Epithelial cell of esophagus (primary cell): ENCODE measurements at places on chromosomes 7 and 10.

DNA sequence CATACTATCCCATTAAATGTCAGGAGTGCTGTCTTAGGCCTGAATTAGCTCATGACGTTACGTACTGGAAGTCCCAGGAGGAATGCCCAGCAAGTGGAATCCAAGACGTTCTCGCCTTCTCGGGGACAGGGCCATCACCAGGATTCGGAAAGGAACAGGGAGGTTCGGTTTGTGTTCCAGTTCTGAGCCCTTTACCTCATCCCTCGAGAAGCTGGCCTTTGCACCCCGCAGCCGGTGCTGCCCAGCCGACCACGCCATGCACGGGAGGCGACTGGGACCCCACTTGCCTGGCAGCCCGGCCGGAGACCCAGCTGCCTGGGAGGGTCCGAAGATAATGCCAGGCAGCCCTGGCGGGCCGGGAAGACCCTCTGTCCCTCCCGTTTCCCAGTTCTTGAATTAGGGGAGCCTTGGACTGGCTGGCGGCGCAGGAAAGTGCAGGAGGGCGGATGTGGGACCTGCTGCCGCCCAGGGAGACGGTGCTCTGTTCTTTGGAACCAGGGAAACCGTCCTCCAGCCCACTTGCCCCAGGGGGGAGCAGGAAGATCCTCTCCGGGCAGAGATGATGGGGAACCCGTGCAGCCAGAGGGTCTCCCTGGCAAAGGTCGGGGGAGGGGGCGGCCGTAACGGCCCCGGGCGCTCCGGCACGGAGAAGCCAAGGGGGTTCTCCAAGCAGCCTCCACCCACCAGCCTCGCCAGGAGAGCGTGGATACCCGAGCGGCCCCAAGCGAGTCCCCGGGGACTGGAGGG is 671 bp upstream of the CHST3 start:
- DNase-seq, result no peak

DNA sequence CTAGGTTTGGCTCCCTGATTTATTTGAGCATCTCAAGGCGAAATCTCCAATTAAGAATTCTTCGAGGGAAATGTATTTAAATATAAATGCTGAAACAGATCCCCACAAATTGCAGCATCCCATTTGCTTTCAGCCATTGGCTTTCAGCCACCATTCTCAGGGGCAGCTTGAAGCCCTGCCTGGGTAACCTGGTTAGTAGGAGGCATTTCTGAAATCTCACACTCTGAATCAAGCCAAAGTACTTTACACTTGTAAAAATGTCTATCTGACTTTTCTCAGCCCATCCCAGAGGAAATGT is 49.1 kb downstream of the GCC1 start:
- DNase-seq, result no peak

DNA sequence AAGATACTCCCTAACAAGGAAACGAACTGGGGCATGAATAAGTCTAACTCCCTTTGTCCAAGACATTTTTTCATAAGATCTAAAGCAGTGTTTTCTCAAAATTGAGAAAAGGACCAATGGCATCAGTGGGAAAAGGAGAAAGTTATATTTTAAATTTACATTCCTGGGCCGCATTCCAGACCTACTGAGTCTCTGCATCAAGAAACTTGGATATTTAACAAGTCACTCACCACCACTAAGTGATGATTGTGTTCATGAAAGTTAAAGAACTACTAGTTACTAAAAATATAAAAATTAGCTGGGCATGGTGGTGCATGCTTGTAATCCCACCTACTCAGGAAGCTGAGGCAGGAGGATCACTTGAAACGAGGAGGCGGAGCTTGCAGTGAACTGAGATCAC is 149.6 kb upstream of the MEOX2 start:
- DNase-seq, result no peak

- no peak for DNase-seq
These were observed 25.3 kb upstream of the PWWP2B start for GRCh38 chr10:132371641-132372081.

- DNase-seq, result no peak
These were observed 165.3 kb downstream of the TRIL start for GRCh38 chr7:28792858-28793257.

GRCh38 chr10:60565492-60565891 is 175.8 kb upstream of the ANK3 start:
- DNase-seq, result no peak

GRCh38 chr10:78572565-78572964 is 496.2 kb upstream of the ZMIZ1 start:
- DNase-seq, result no peak

GRCh38 chr7:131068604-131069021 is 259.1 kb upstream of the MKLN1 start:
- no peak for DNase-seq

- no peak for DNase-seq
These were observed 51.5 kb downstream of the CRPPA start for GRCh38 chr7:16369855-16370254.

GRCh38 chr10:88456730-88457129 is 126.4 kb downstream of the RNLS start:
- no peak for DNase-seq

GRCh38 chr7:85022064-85022697 is 164.7 kb downstream of the SEMA3D start:
- no peak for DNase-seq

DNA sequence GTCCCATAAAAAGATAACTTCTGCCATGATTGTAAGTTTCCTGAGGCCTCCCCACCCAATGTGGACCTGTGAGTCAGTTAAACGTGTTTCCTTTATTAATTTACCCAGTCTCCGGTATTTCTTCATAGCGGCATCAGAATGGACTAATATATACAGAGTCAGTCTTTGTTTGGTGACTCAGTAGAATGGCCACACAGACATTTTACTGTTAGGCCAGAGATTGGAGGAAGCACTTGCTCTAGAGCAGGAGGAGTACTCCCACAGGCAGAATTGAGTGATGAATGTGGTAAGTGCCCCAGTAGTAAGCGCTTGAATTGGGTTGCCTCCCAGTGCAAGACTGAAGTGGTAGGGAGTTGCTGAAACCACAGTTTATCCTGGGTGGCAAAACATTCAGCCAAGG is 149.5 kb upstream of the SMIM30 start:
- DNase-seq, result peak; percentile 6

DNA sequence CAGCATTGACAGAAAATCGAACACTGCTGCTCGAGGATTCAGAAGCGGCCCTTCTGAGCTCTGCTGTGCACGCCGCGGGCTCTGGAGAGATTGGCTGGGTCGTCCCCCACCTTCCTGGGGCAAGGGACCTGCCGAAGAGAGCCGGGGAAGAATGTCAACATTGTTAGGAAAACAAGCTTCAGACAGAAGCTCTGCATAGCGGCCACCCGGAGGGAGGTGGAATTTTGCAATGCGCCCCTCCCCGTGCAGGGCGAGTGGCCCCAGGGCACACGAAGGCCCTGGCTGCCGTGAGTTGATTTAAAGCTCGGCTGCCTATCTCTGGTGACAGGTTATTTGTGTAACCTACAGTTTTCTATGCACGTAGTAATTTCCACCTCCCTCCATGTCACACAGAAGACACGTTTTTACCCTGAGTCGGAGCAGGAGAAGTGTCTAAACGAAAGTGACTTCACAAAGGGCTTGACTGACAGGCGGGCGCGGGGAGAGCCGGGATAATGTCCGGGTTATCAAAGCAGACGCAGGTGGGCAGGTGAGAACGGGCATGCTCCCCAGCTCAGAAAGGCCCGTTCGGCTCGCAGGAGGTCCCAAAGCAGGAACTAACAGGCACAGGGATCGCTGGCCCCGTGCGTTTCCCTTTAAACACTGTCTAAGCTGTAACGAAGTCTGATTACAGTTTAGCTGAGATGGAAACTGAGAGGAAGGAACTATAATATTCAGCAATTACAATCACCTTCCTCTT is 84.6 kb downstream of the PDGFA start:
- peak; percentile 32 for DNase-seq

GRCh38 chr7:117219485-117219884 is 103.4 kb downstream of the WNT2 start:
- peak; percentile 27 for DNase-seq

DNA sequence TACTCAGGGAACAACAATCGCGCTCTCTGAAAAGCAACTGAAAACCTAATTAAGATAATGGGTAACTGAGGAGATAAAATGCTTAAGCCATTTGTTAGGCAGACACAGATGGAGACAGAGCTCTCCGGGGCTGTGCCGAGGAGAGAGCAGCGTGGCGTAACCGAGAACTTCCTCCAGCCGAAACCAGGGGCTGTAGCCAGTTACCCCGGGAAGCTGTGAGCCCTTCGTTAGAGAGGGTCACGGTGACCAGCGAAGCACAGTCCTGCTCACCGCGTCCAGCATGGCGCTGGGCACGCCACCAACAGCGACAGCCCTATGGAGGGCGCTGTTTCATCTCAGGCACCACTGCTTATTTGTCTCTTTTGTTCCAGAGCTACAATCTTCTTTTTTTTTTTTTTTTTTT is 16.1 kb downstream of the PAPOLB start:
- DNase-seq, result no peak

DNA sequence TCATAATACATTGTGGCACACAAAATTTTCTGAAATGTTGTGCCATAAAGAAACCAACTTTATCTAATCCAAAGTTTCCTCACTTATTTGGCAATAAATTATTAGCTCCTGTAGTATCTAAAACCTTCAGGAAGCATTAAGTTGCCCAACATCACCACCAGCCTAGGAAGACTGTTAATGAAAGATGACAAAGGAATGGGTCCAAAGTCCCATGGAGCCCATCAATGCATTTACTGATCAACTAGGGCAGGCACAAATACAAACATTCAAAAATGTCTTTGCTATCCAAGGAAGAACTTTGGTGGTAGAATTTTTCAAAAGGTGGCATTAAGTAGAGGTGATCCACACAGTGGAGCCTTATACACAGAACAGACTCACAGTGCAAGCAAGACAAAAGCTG is 4.5 kb downstream of the GRB10 start:
- DNase-seq, result no peak

DNA sequence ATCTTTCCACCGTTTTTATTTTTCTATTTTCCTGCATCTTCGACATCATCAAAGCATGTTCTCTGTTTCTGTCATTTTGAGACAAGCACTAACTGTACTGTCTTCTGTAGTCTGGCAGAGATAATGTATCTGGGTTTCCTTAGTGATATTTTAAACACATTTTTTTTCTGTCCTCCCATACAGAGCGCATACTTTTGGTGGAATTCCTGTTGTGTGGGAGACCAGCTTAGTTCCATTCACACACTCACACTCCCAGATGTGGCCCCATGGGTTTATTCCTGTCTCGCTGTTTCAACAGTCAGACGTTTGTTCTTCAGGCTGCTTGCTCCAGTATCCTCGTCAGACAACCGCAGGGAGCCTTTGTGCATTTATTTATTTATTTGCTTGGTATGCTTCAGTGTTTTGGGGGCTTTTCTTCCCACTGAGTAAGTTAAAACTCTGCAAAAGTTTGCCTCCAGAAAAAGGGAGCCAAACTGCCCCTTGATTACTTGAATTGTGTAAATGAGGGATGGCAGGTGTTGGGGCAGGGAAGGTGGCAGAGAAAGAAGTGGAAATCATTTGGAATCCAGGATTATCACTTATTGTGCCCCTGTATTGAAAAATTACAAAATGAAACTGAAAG is 456.8 kb upstream of the KLF6 start:
- peak; percentile 54 for DNase-seq

GRCh38 chr7:111638078-111638477 is 75.8 kb upstream of the IMMP2L start:
- no peak for DNase-seq

DNA sequence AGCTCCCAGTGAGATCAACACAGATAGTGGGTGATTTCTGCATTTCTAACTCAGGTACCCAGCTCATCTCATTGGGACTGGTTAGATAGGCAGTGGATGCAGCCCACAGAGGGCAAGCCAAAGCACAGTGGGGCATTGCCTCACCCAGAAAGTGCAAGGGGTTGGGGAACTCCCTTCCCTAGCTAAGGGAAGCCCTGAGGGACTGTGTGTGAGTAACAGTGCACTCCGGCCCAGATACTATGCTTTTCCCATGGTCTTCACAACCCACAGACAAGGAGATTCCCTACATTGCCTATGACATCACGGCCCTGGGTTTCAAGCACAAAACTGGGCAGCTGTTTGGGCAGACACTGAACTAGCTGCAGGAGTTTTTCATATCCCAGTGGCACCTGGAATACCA is 62.8 kb downstream of the PPP1R3A start:
- DNase-seq, result peak; percentile 72

DNA sequence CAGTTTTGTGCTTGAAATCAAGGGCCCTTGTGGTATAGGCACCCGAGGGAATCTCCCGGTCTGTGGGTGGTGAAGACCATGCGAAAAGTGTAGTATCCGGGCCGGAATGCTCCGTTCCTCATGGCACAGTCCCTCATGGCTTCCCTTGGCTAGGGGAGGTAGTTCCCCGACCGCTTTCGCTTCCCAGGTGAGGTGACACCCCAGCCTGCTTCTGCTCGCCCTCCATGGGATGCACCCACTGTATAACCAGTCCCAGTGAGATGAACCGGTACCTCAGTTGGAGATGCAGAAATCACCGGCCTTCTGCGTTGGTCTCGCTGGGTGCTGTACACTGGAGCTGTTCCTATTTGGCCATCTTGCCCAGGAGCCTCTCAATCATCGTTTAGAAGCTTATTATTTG is 195.7 kb upstream of the POT1 start:
- no peak for DNase-seq

DNA sequence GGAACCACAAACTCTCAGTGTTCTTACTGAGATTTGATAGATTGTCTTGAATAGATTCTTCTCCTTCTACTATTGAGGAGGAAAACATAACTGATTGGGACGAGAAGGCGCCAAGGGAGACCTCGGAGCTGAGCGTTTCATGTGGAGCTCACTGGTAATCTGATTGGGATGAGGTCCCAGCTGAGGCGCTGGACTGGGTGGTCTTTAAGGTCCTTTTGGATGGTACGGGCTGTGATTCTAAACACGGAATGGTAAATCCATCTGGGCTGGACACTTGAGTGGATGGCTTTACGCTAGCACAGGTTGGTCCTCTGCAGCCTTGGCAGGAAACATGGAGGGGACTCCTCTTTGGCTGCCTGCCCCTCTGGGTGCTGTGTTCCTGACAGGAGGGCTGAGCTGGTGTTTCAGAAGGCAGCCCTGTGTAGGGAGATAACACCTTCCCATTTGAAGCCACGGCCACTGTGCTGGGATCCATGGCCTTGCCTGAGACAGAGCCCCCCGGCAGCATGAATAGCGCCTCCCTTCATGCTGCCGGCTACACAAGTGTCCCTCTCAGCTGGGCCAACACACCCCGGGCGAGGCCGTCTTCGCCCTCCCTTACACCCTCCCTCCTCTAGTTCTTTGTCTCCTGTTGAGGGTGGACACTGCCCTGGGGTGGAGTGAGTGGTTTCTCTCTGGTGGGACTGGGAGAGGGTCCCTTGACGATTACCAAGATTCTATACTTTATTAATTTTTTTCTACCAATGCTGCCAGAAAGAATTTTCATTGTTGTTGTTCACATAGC is 203.2 kb upstream of the SHH start:
- DNase-seq, result no peak

GRCh38 chr7:66687186-66687585 is 53.3 kb upstream of the RABGEF1 start:
- no peak for DNase-seq

- DNase-seq, result no peak
These were observed 291.6 kb upstream of the CELF2 start for GRCh38 chr10:10726101-10726500.

DNA sequence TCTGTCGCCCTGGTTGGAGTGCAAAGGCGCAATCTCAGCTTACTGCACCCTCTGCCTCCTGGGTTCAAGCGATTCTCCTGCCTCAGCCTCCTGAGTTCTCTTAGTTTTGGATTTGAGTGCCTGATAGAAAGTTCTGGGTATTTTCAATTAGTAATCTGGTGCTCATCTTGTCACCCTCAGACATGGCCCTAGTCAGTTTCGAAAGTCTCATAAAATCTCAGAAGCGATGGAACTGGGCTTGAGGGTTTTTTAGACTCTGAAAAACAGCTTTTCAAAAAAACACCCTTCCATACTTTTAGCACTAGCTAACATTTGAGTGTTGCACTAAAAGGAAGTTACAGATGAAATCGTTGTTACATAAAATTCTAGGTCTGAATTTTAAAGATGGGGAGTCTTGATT is 9.4 kb upstream of the PIP4K2A start:
- no peak for DNase-seq
